Activated T-cell treated with anti-CD3 and anti-CD28 coated beads for 1 hour (primary cell): ENCODE measurements at places on chromosomes 5 and 9.

DNA sequence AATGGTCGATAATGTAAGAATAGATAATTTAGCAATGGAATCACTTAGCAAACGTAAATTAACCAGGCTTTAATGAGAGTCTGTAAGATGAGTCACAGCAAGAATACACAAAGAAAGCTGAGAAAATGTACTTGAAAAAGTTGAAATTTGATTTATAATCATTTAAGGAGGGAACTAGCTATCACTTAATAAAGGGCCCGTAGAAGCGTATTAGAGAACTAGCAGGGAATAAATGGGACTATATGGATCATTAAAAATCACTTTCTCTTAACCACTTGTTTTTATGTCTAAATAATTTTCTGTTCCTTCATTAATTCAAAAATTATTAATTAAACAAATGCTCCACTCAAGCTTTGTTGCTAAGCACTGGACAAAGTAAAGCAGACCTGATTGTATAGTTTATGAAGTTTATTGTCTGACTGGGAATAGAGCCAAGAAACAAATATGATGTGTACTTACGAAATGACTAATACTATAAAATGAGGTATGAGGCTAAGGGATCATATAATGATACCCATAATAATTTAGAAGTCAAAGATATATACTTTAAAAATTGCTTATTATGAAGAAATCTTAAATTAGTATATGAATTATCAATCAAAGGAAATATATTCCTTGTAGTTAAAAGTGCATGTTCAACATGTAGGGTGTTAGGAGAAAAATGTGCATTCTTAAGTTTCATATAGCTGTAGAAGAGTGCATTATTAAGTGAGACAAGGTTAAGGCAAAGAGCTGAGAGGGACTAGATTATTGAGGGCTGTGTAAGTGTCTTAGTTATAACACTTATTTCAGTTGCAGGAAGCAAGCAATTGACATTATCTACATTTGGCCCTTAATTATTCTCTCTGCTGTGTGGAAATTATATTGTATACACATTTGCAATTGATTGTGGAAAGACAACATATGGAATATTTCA, 196.8 kb downstream of the PRDM9 start:
- no peak for DNase-seq

GRCh38 chr9:121838746-121839669, 187.6 kb downstream of the DAB2IP start:
- no peak for DNase-seq

- DNase-seq, result no peak
These were observed 31.7 kb upstream of the GAS1 start for GRCh38 chr9:86978922-86979474.

DNA sequence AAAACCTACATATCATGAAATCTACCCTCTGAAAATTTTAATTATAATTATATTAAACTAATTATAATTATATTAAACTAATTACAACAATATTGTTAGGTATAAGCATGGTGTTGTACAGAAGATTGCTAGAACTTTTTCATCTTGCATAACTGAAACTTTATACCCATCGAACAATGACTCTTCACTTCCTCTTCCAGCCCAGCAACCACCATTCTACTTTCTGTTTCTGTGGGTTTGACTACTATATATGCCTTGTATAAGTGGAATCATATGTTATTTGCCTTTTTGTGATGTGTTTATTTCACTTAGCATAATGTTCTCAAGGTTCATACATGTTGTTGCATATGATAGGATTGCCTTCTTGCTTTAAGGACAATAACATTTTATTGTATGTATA, 274.2 kb upstream of the CCNH start:
- no peak for DNase-seq

DNA sequence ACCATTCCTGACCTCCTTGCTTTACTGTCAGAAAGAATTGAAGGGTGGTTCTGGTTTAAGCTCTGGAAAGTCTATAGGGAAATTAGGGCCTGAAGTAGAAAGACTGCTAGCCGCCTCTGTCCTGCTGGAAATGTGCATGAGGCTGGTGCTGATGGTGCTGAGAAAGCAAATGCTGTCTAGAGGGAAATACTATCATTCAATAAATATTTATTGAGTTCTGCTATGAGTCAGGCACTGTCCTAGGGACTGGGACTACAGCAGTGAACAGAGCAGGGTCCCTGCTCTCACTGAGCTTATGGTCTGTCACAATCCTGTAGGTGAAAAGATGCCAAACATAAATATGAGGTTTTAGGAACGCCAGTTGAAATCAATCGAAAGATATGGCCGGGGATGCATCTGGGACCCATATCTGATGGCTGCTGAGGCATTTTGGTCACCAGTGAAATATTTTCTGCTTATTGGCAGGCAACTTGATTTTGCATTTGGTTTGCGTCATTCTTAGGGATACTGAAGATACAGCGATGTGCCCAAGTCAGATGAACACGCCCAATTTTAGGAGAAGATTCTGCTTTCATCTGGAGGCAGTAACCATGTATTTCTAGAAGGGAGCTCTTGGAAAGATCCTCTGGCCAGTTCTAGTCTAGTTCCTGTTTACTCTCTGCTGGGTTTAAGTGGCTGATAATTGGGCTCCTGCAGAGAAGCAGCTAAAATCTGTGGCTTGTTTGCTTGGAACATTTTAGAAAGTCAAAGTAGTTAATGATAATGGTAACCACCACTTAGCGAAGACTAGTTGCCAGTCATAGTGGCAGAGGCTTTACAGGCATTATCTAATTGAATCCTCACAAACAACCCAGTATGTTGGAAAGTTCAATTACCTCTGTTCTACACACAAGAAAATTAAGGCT, 73.3 kb downstream of the INSYN2B start:
- DNase-seq, result no peak

DNA sequence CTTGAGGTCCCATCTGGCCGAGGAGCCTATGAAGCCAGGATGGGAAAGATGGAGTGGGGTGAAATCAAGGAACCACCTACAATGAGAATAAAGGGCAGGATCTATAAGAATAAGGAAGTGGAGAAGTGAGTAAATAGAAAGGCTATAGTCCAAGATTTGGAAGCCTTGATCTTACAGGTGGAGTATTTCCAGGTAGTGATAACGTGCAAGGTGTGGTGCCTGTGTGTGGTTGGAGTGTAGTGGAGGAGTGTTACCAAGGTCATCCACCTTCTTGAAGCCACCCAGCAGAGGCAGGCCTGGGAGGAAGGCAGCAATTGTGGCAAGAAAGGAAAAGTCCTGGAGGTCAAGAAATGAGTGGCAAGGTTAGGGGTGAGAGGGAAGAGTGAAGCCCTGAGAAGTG, 72.9 kb downstream of the IQGAP2 start:
- no peak for DNase-seq
